ENCODE measurements at places on chromosomes 16 and 17.

DNA sequence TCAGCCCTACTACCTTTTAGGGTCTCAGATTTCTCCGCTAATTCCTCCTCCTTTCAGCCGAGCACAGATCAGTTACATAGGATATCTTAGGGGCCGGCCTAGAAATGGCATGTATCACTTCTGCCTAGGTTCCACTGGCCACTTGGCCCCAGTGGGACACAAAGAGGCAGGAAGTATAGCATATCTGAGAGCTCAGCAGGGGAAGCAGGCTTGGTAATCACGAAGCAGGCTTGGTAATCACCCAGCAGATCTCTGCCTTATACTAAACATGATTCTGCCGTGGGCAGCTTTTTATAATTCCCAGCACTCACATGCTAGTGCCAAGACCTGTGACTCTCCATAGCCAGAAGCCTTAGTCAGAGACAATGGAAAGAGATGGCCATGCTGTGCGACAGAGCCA lies 59.6 kb upstream of the CACNG5 start:
- DNase-seq = no peak
- H3K27ac ChIP-seq = no peak overlapping the region
- H3K36me3 ChIP-seq = no peaks in the 10 kb centered on the region
- H3K27me3 ChIP-seq = peaks cover 12% of the 10 kb centered on the region
- peaks cover 18% of the 10 kb centered on the region for H3K4me1 ChIP-seq

GRCh38 chr17:66526827-66527226 lies 224.4 kb downstream of the PRKCA start:
- no peak overlapping the region for H3K27ac ChIP-seq
- H3K36me3 ChIP-seq = peaks cover 4% of the 10 kb centered on the region
- no peak overlapping the region for H3K4me3 ChIP-seq
- DNase-seq = no peak

GRCh38 chr16:3458852-3459361 lies 15.4 kb downstream of the NAA60 start:
- peak overlapping the region; percentile 90 for H3K27ac ChIP-seq
- DNase-seq = no peak
- H3K4me3 ChIP-seq = peak overlapping the region; percentile 94
- no peaks in the 10 kb centered on the region for H3K27me3 ChIP-seq
- peaks cover 63% of the 10 kb centered on the region for H3K4me1 ChIP-seq

GRCh38 chr16:25257470-25257955 lies at the start of gene ZKSCAN2:
Gene ZKSCAN2 (minus strand): TSS chr16:25257845. CDS start chr16:25257127, 718 bp downstream.
- peaks cover 51% of the 10 kb centered on the region for H3K4me1 ChIP-seq
- DNase-seq = peak; percentile 84
- no peaks in the 10 kb centered on the region for H3K36me3 ChIP-seq
- peak within 1 kb of the TSS; percentile 99 for H3K27ac ChIP-seq

DNA sequence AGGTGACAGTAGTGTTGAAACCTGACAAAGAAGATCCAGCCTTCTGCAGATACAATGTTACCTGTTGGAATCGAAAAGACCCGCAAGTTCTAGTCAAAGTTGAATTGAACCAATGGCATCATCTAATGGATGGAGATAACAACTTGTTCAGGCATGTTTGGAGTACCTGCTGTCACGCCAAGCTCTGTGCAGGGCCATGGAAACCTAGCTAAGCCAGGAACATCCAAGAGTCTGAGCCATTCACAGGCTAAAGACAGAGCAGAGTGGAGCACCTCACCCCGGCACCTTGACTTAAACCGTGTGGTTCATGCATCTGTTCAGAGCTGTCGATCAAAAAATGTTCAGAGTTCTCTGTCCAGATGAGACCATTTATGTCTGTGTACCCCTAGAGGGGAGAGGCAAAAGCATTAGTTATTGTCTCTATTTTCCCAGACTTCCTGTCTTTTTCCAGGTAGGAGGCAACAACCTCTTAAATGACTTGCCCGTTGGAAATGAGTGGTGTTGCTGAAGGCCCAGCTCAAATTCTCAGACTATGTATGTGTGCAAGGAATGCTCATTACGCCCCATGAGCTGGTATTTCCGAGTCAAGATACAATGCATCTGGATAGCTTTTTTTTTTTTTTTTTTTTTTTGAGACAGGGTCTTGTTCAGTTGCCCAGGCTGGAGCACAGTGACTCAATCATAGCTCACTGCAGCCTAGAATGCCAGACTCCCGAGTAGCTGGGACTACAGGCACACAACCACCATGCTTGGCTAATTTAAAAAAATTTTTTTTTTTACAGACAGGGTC lies 44.9 kb upstream of the XYLT1 start:
- H3K27ac ChIP-seq = no peak overlapping the region
- H3K27me3 ChIP-seq = peaks cover 46% of the 10 kb centered on the region
- DNase-seq = no peak
- H3K36me3 ChIP-seq = no peaks in the 10 kb centered on the region
- H3K4me1 ChIP-seq = no peaks in the 10 kb centered on the region

- no peaks in the 10 kb centered on the region for H3K36me3 ChIP-seq
- no peak overlapping the region for H3K27ac ChIP-seq
- H3K27me3 ChIP-seq = peaks cover 41% of the 10 kb centered on the region
- DNase-seq = no peak
Observed at GRCh38 chr17:81164371-81165245, 699 bp upstream of the PVALEF start.

DNA sequence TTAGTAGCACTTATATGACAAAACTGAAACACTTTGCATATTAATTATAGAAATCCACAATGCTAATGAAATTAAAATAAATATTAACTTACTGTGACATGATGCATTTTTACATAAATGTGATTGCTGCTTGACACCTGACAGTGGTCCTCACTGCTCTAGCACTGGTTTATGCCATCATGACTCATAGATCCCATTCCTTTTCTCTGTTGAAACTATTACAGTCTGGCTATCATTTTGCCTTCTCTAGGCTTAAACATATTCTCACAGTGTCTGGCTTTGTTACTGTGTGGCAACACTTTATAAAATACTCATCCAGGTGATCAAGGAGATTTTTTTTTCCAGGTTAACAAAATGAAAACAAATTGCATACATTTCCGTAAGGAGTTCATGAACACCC lies 108.0 kb downstream of the MRTFB start:
- no peak overlapping the region for H3K4me3 ChIP-seq
- no peak overlapping the region for H3K27ac ChIP-seq
- no peak for DNase-seq
- H3K27me3 ChIP-seq = no peaks in the 10 kb centered on the region

DNA sequence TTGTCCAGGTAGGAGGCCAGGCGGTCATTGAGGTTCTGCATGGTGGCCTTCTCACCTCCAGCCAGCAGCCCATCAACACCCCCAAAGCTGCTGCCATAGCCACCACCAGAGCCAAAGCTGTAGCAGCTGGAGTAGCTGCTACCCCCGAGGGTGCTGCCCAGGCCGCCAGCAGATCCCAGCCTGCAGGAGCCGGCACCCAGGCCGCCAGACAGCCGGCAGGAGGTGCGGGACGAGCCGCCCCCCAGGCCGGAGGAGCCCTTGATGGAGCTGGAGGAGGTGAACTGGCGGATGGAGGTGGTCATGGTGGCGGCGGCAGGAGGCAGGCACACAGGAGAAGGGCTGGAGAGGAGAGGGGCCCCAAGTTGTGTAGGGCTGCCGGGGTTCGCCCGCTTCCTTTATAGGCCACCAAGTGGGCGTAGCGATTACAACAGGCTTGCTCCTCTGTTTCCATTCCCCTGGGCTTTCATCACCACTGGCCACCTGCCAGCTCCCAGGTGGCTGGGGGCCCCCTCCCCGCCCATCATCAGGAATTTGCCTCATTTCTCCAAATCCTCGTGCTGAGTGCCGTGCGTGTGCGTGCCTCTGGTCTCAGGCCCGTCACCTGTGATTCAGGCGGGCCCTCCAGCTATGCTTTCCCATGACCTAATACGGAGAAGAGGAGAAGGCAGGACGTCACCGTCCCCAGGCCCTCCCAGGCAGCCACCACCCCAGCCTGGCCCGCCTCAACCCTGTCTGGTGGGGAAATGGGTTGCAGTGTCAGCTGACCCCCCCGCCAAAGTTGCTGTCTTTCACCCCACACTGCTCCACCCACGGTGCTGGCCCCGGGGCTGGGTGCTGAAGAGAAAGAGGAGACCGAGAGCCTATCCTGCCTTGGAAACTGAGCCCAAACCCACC lies at the start of gene KRT17:
TSS of gene KRT17 (minus strand) at position 368 of the 894 bp plus-strand sequence. CDS start at position 302, 66 bp downstream.
- H3K4me3 ChIP-seq = no peak within 1 kb of the TSS
- no peak for DNase-seq
- no peaks in the 10 kb centered on the region for H3K36me3 ChIP-seq
- H3K27me3 ChIP-seq = peaks cover 50% of the 10 kb centered on the region

GRCh38 chr17:55316499-55316898 lies 51.7 kb downstream of the HLF start:
- H3K4me3 ChIP-seq = no peak overlapping the region
- H3K27ac ChIP-seq = no peak overlapping the region
- no peaks in the 10 kb centered on the region for H3K4me1 ChIP-seq
- H3K27me3 ChIP-seq = peaks cover 33% of the 10 kb centered on the region
- no peak for DNase-seq

GRCh38 chr17:17570140-17570797 lies 21.2 kb downstream of the PEMT start:
- H3K27ac ChIP-seq = peak overlapping the region; percentile 34
- no peaks in the 10 kb centered on the region for H3K27me3 ChIP-seq
- H3K4me3 ChIP-seq = no peak overlapping the region
- H3K36me3 ChIP-seq = no peaks in the 10 kb centered on the region

DNA sequence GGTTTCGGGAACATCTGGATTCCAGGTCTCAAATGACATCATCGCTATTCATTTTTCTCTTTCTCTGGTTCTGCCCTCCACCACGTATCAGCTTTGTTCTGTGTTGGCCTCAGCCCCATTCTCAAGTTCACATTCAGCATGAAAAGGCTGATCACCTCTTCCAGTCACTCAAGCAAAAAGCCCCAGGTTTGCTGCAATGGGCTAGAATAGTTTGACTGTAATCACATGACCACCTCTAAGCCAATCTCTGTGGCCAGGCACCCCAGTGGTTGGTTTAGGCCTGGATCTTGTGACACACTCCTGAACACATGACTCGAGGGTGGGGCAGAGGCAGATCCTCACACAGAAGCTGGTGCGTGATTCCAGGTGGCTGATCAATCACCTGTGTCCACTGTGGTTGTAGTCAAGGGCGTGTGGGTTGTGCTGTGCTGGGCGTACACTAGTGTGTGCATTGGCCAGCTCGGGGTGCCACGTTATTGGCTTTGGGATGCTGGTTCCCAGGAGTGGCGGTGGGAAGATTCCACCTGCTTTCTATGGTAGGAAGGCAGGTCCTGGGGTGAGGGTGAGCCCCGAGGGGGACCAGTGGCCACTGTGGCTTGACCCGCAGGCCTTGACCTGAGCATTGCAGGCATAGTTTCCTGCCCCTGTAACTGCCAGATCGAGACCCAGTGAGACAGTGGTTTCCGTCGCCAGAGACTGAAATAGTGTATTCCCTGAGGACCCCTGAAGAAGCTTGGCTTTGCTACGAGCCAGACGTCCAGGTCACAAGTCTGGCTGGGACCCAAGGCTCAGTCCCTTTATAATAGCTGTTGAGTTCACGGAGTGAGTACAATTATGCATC lies 12.0 kb downstream of the EEF2K start:
- H3K36me3 ChIP-seq = peaks cover 7% of the 10 kb centered on the region
- peak overlapping the region; percentile 88 for H3K27ac ChIP-seq
- peak; percentile 72 for DNase-seq
- H3K27me3 ChIP-seq = no peaks in the 10 kb centered on the region
- H3K4me3 ChIP-seq = peak overlapping the region; percentile 46

DNA sequence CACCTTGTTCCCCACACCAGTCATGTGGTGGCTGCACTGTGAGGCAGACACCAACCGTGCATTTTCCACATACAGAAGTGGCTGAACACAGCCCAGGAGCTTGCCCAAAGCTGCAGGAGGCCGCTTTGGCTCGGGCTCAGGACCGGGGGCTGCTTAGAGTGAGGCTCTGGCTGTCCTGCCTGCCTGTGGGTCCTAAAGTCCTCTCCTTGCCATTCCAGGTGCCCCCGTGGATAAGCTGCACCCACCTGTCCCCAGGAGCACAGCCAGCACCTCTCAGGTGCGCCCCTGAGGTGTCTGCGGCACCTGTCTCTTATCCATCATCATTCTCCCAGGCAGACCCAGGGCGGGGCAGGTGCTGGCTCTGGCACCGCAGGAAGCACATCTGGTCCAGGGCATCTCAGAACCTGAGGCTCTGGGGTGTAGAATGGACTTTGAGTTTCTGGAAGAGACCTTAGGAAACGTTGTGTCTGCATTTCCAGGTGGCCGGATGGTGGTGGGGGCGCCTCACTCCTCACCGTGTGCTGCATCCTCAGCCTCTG lies 180.5 kb upstream of the ZNF469 start:
- H3K4me1 ChIP-seq = no peaks in the 10 kb centered on the region
- no peak overlapping the region for H3K27ac ChIP-seq
- peaks cover 3% of the 10 kb centered on the region for H3K27me3 ChIP-seq
- no peak for DNase-seq
- no peaks in the 10 kb centered on the region for H3K36me3 ChIP-seq
- no peak overlapping the region for H3K4me3 ChIP-seq

DNA sequence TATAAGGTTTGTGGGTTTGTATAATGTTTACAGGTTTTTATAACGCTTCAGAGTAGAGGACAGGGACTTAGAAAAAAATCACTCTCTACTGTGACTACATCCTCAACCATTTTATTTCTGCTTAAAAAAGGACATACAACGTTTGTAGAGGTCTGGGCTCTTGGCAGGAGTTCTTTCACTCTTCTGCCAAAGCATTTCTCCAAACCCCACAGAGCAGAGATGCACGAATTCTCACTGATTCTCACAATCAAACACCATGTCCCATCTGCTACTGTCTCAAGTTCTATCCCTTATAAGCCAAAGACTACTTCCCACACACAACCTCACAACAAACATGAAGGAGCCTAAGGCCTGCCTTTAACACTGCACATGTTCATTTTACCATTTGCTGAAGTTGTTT lies 7.0 kb upstream of the ANKFY1 start:
- no peak for DNase-seq
- no peaks in the 10 kb centered on the region for H3K27me3 ChIP-seq
- no peaks in the 10 kb centered on the region for H3K4me1 ChIP-seq

- peaks cover 56% of the 10 kb centered on the region for H3K4me1 ChIP-seq
- no peaks in the 10 kb centered on the region for H3K27me3 ChIP-seq
- no peak overlapping the region for H3K27ac ChIP-seq
- DNase-seq = no peak
Observed at GRCh38 chr17:21282231-21282630, 2.3 kb upstream of the MAP2K3 start.

DNA sequence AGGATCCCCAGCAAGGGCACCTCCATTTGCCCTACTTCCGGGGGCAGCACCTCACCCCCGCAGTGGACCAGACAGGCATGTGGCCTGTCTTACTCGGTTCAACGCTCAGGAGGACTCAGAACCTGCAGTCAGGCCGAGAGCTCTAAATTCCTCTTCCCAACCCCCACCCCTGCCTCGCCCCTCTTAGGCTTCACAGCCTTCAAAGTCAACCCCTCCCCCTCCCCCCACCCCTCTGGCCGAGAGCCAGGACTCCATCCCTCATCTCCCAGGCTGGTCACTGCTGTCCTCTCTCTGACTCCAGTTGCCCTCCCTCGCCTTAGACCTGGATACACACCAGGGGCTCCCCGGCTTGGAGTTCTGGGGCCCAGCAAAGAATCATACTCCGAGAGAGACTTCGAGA lies 8.1 kb upstream of the HS3ST6 start:
- no peaks in the 10 kb centered on the region for H3K36me3 ChIP-seq
- no peak for DNase-seq
- H3K4me3 ChIP-seq = no peak overlapping the region
- peaks cover 6% of the 10 kb centered on the region for H3K4me1 ChIP-seq

GRCh38 chr17:67187927-67188326 lies 57.1 kb downstream of the HELZ start:
- no peak for DNase-seq
- no peak overlapping the region for H3K27ac ChIP-seq
- no peaks in the 10 kb centered on the region for H3K36me3 ChIP-seq
- H3K27me3 ChIP-seq = no peaks in the 10 kb centered on the region
- H3K4me3 ChIP-seq = no peak overlapping the region
- H3K4me1 ChIP-seq = no peaks in the 10 kb centered on the region

- DNase-seq = peak; percentile 59
- H3K27me3 ChIP-seq = peaks cover 28% of the 10 kb centered on the region
Observed at GRCh38 chr16:31487720-31488467, 5.0 kb downstream of the SLC5A2 start.

All from naive B cell (primary cell).